ENCODE measurements at places on chromosomes 7 and 10.

DNA sequence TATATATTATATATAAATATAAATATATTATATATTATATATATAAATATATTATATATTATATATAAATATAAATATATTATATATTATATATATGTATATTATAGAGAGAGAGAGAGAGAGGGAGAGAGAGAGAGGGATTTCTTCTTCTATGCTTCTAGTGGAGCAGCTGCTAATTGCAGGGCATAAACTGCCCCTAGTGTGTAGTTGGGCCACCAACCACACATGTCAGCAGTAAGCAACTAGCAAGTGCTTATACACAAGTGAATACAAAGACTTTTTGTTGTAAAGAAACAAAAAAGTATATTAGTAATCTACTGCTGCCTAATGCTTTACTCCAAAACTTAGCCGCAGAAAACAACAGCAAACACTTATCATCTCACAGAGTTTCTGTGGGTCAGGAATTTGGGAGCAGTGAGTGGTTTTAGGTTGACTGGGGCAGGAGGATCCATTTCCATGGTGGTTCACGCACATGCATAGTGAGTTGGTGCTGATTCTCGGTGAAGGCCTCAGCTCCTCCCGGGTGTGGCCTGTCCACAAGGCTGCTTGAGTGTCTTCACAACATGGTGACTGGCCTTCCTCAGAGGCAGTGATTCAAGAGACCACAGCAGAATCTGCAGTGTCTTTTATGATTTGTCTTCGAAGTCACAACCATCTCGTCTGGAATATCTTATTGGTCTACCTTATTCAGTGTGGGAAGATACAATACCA is 25.5 kb upstream of the BAG3 start:
- no peak for DNase-seq

DNA sequence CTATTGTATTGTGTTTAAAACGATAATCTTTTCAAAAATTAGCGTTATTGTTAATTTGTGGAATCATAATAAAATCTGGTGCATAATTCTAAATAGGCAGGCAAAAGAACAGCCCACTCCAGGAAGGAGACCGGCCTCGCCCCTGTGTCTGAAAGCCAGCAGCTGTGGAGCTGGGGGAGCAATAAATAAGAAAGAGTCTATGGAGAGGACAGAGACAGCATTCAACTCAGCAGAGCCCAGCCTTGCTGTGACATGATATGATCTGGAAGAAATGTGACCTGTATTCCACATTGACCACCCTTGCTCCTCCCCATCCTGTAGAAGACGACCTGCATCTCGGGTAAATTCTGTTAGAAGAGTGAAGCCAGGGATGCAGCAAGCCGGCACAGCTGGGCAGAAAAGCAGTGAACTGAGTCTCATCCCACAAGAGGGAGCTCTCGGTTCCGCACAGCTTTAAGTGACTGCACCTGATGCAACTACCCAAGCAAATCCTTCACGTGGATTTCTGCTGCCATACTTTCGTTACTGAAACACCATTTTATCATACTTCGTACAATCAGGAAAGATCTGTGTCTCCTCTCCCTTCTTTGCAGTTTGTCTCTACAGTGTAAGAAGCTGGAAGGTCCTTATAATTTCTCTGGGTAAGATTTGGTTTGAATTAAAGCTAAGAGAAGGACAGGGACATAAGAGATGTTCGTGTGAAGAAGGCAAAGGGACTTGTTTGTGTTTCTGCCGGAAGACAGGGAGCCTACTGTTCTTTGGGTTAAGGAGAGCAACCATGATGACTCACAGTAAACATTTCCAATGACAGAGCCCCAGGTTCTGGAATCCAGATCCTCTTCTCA is 427.1 kb downstream of the GPAM start:
- peak; percentile 4 for DNase-seq

DNA sequence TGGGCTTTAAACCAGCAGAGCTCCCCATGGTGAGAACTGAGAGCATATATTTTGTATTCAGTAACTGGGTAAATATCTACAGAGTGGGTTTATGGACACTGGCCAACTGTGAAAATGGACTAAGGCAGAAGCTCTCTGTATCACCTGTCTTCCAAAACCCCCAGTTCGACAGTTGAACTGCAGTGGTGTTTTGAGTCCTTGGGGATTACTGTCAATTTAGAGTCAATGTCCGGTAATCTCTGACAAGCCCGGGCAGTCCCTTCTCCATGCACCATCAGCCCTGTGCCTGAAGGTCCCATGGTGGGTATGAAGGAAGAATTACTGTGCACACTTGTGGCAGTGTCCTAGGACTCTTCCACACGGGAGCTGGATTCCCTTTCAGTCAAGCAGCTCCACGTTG is 235.0 kb downstream of the CCSER2 start:
- DNase-seq: no peak

- DNase-seq: peak; percentile 19
These were observed 90.7 kb downstream of the UNCX start for GRCh38 chr7:1323178-1324027.

DNA sequence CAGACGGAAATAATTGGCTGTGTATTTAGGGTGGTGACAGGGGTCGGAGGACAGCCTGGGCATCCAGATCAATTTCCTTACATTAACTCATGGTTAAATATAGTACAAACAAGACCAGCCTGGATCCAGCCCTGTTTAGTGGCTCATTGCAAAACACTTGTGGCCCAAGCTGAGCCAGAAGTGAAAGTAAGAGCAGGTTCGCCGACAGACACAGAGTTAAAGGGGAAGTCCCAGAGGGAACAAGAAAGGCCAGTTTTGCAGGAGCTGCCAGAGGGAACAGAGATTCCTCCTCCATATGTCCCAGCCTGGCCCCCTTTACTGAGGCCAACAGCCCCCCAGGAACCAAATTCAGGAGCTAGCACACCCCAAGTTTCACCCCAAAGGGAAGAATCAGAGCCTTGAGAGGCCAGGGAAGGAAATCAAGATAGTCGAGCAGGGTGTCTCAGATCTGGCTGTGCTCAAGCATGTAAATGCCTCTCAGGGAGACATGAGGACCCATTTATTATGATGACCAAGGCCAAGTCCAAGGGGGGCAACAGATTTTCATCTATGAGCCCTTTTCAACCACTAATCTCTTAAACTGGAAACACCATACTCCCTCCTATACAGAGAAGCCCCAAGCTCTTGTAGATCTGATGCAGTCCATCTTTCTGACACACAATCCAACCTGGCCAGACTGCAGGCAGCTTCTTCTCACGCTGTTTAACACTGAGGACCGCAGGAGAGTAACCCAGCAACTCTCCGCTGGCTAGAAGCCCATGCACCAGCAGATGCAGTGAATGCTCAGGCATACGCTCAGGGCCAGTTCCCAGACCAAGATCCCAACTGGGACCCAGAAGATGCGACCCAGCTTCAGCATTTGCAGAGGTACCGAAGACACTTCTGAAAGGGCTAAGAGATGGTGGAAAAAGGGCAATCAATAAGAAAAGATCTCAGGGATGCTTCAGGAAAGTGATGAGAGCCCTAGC is 15.9 kb upstream of the ADCK2 start:
- no peak for DNase-seq

DNA sequence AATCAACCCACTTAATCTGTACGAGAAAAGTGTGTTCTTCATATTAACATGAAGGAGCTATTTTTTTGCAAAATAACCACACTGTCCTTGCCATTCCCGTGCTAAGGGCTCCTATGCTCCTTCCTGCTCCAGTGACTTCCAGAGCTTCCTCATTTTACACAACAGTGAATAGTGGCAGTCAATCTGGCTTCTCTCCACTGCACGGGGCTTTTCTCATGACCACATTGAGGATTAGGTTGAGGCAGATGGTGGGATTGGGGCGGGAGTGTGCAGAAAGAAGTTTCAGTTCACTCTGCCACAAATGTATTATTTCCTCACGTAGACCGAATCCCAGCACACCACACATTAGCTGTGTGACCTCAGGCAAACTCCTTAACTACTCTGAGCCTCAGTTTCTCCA is 235.1 kb downstream of the ARHGAP12 start:
- no peak for DNase-seq

- no peak for DNase-seq
These were observed 40.7 kb upstream of the GJD4 start for GRCh38 chr10:35564341-35564968.

DNA sequence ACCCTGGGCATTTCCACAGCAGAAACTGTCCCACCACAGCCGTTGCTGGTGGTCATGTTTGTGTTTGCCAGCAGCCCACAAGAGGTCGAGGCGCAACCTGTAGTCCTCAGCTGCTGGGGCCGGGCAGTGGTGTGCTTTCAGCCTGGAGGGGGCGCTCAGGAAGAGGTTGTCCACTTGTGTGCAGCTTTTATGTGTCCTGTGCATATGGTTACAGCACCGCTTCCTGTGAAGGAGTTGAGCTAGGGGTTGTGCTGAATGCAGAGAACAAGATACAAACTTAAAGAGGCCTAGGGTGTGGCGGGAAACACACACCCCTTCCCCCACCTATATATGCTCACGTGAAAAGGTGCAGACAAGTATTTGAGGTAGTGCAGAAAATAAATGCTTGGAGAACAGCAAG is 29.5 kb upstream of the PFKFB3 start:
- DNase-seq: no peak

GRCh38 chr10:3411044-3411443 is 238.5 kb upstream of the PITRM1 start:
- no peak for DNase-seq

GRCh38 chr7:89017695-89018094 is 222.2 kb upstream of the TEX47 start:
- DNase-seq: no peak

GRCh38 chr7:101457001-101457750 is 94.5 kb downstream of the COL26A1 start:
- DNase-seq: no peak

Data from anterior cingulate cortex (tissue), 58 donors.